ENCODE measurements at places on chromosomes 5 and 9. TPM values are rescaled to one million over a fixed set of nuclear protein-coding genes. Genes with fewer than 3 reads are reported as not detected.
A peak's percentile ranks its signal among the peaks of the same experiment; 100 is the strongest.

DNA sequence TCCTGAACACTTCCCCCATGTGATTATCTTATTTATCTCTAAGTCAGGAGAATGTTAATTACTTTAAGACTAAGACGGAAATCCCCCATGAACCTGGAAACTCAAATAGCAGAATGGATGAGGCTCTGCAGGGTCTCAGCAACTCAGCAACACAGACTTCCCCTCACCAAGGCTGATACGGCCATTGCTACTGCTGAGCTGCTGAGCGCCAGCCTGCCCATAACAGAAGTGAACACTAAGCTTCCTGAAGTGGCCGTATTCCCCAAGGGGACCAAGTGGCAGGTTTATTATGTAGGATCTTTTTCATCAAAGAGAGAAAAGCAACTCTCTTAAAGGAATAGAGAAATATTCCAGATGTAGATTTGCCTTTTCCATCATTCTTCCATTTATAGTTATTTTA is 311.1 kb downstream of the RFX3 start:
- no peaks in the 10 kb centered on the region for H3K27me3 ChIP-seq
- no peaks in the 10 kb centered on the region for H3K36me3 ChIP-seq
- no peak overlapping the region for H3K27ac ChIP-seq
- DNase-seq, result no peak
- no peaks in the 10 kb centered on the region for H3K4me1 ChIP-seq

DNA sequence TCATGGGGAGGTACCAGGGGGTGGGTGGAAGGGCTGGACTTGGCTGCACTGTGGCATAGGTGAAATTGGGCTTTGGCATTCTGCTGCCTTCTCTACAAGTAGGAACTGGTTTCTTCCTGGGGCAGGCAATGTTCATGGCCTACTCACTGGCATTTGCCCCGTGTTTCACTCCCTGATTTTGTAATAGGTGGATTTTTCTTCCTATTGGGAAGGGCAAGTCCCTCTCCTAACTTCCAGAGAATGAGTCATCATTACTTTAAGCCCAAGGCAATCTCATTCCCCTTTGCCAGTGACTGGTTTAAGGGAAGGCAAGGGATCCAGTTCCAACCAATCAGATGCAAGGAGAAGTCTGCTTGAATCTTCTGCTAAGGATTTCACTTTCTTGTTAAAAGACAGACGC is 67.9 kb upstream of the ANKRD55 start:
- peak; percentile 90 for DNase-seq
- H3K27me3 ChIP-seq, result no peaks in the 10 kb centered on the region
- H3K4me3 ChIP-seq, result no peak overlapping the region
- peak overlapping the region; percentile 5 for H3K27ac ChIP-seq
- peaks cover 6% of the 10 kb centered on the region for H3K4me1 ChIP-seq

DNA sequence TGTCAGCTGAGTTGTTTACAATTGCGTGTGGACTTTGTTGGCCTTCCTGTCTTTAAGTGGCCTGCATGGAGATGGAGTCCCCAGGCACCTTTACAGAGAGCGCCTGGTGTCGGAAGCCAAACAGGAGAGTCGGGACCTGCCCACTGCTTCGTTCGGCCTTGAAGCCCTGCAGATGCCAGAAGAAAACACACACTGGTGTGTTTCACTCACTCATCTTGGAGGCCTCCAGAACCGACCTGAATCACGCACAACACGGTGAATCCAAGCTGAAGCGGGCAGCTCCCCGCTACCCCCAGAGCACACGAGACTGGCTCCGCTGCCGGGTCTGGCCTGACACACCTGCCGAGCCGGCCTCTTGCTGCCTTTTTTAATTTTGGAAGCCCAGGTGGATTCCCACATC is 419.4 kb upstream of the IRX4 start:
- no peaks in the 10 kb centered on the region for H3K36me3 ChIP-seq
- H3K27ac ChIP-seq, result no peak overlapping the region
- H3K27me3 ChIP-seq, result no peaks in the 10 kb centered on the region
- DNase-seq, result no peak

GRCh38 chr5:129747572-129748407 is at the start of gene MINAR2:
Gene MINAR2, plus strand, starts transcription at chr5:129748094. Its CDS starts 97 bp downstream, at chr5:129748191.
- no peaks in the 10 kb centered on the region for H3K4me1 ChIP-seq
- H3K27me3 ChIP-seq, result no peaks in the 10 kb centered on the region
- no peak within 1 kb of the TSS for H3K27ac ChIP-seq
- no peak within 1 kb of the TSS for H3K4me3 ChIP-seq
- H3K36me3 ChIP-seq, result no peaks in the 10 kb centered on the region

- no peak overlapping the region for H3K4me3 ChIP-seq
- no peak for DNase-seq
- H3K4me1 ChIP-seq, result no peaks in the 10 kb centered on the region
- no peak overlapping the region for H3K27ac ChIP-seq
- H3K27me3 ChIP-seq, result no peaks in the 10 kb centered on the region
- peaks cover 5% of the 10 kb centered on the region for H3K36me3 ChIP-seq
Measured at GRCh38 chr5:169606279-169606678, 22.7 kb downstream of the SPDL1 start.

DNA sequence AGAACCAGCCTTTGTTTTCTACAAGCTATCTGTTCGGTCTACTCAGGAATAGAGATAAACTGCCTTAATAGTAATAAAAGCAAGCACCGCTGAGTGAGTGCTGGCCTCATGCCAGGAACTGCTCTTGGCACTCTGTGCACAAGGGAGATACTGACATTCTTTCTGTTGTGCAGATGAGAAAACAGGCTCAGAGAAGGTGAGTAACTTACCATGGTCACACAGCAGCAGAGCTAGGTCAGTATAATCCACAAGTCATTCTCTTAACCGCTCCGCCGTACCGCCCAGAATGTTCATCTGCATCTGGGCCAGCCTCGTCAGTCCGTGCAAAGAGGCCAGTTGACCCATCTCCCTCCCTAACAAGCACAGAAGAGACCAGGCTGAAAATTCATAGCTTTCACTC is 27.4 kb downstream of the QRFP start:
- peaks cover 19% of the 10 kb centered on the region for H3K36me3 ChIP-seq
- no peak overlapping the region for H3K4me3 ChIP-seq
- no peak overlapping the region for H3K27ac ChIP-seq
- H3K4me1 ChIP-seq, result no peaks in the 10 kb centered on the region
- no peaks in the 10 kb centered on the region for H3K27me3 ChIP-seq

DNA sequence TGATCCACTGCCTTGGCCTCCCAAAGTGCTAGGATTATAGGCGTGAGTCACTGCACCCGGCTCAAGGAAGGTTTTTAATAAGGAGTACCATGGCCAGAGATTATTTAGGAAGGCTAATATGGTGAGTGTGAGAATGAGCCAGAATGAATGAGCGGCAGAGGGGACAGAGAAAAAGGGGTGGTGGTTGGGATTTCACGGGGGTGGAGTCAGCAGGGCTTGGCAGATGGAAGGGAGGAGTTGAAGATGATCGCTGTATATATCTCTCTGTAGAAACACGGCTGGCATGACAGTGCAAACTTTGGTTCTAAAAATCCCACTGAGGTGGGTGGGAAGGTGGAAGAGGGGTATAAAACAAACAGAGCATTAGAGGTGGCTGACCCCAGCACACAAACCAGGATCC is 176.7 kb upstream of the TBC1D2 start:
- no peak for DNase-seq
- no peak overlapping the region for H3K4me3 ChIP-seq
- no peaks in the 10 kb centered on the region for H3K36me3 ChIP-seq
- no peak overlapping the region for H3K27ac ChIP-seq
- no peaks in the 10 kb centered on the region for H3K4me1 ChIP-seq
- H3K27me3 ChIP-seq, result no peaks in the 10 kb centered on the region

DNA sequence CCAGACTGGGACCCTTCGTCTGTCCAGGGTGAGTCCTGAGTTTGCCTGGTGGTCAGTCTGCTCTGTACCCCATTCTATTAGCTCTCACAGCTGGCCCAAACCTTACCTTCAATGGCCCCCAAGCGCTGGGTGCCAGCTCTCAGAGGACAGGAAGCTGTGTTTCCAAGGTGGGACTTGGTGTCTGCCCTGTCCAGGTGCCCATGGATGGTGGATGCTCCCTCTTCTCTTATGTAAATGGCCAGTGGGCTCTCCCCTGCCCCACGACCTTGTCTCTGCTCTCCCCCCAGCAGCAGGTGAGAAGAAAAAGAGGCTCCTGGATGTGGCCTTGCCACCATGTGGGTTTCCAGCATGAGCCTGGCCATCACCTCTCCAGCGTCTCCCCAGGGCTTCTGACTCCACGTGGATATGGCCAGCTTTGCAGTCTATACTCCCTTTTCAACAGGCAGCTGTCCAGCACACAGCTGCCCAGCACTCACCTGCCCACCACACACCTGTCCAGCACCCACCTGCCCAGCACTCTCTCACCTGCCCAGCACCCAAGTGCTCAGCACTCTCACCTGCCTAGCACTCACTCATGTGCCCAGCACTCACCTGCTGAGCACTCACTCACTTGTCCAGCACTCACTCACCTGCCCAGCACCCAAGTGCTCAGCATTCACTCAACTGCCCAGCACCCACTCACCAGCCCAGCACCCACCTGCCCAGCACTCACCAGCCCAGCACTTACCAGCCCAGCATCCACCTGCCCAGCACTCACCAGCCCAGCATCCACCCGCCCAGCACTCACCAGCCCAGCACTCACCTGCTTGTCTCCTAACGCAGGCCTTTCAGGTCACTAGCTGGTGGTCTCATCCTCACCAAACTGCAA is 136.2 kb upstream of the IRX2 start:
- no peaks in the 10 kb centered on the region for H3K4me1 ChIP-seq
- no peaks in the 10 kb centered on the region for H3K27me3 ChIP-seq
- no peak overlapping the region for H3K4me3 ChIP-seq
- no peak for DNase-seq

- DNase-seq, result no peak
- peaks cover 4% of the 10 kb centered on the region for H3K4me1 ChIP-seq
- H3K36me3 ChIP-seq, result no peaks in the 10 kb centered on the region
- no peak overlapping the region for H3K4me3 ChIP-seq
- peaks cover 2% of the 10 kb centered on the region for H3K27me3 ChIP-seq
- no peak overlapping the region for H3K27ac ChIP-seq
Measured at GRCh38 chr9:89668216-89668865, 63.5 kb downstream of the GADD45G start.

GRCh38 chr5:116765441-116765840 is 190.8 kb upstream of the SEMA6A start:
- no peak for DNase-seq
- no peaks in the 10 kb centered on the region for H3K27me3 ChIP-seq
- H3K4me3 ChIP-seq, result no peak overlapping the region
- H3K27ac ChIP-seq, result no peak overlapping the region
- no peaks in the 10 kb centered on the region for H3K36me3 ChIP-seq

- no peaks in the 10 kb centered on the region for H3K4me1 ChIP-seq
- DNase-seq, result no peak
- no peak overlapping the region for H3K4me3 ChIP-seq
- H3K36me3 ChIP-seq, result no peaks in the 10 kb centered on the region
- H3K27ac ChIP-seq, result no peak overlapping the region
Measured at GRCh38 chr9:104686081-104686480, 8.2 kb upstream of the OR13D1 start.

DNA sequence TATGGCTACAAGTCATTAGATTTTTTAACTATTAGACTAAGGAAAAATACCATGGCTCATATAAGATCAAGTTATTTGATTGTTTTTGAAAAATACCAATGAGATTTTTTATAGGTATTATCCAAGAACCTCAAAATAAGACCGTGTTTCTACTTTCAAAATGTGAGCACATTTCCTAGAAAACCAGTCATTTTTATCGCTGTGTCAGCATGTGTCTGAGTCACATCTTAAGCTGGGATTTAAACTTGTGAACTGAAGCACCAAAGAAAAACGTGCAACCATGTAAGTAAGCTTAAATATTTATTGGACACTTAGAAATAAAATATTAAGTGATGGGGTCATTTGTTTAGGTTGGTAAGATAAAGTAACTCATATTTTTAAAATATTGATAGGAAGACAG is 1676.0 kb upstream of the NUDT12 start:
- H3K27ac ChIP-seq, result no peak overlapping the region
- no peaks in the 10 kb centered on the region for H3K4me1 ChIP-seq
- DNase-seq, result no peak
- H3K36me3 ChIP-seq, result no peaks in the 10 kb centered on the region

- no peak overlapping the region for H3K4me3 ChIP-seq
- H3K36me3 ChIP-seq, result no peaks in the 10 kb centered on the region
- H3K27ac ChIP-seq, result no peak overlapping the region
Measured at GRCh38 chr5:23446424-23446823, 61.0 kb upstream of the PRDM9 start.

DNA sequence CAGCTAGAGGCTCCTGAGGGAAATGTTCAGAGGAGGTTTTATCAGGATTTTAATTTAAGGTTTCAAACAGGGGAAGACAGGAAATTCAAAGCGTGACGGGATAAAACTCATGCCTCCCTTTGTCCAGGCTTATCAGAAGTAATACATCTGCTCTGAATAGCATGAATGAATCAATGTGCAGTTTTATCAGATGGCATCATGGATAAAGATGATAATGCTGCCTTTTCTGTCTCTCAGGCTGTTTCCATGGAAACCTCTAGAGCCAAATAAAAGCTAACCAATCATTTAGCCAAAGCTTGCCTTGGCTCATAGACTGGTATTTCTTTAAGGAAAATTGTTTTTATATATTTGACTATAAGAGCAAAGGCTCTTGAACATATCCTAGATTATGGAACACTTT is 16.4 kb downstream of the MFAP3 start:
- no peak for DNase-seq
- no peaks in the 10 kb centered on the region for H3K4me1 ChIP-seq
- H3K27ac ChIP-seq, result no peak overlapping the region
- no peaks in the 10 kb centered on the region for H3K27me3 ChIP-seq
- no peak overlapping the region for H3K4me3 ChIP-seq
- H3K36me3 ChIP-seq, result no peaks in the 10 kb centered on the region

- H3K4me3 ChIP-seq, result no peak overlapping the region
Measured at GRCh38 chr5:122458278-122458872, 146.3 kb downstream of the SNCAIP start.

- H3K27me3 ChIP-seq, result no peaks in the 10 kb centered on the region
- DNase-seq, result no peak
- H3K4me1 ChIP-seq, result no peaks in the 10 kb centered on the region
- no peaks in the 10 kb centered on the region for H3K36me3 ChIP-seq
- H3K27ac ChIP-seq, result no peak overlapping the region
Measured at GRCh38 chr5:146919304-146919703, 40.7 kb upstream of the PPP2R2B start.

The IGFBPL1 gene
- not detected for polyA plus RNA-seq

The SLC25A2 gene
- polyA plus RNA-seq, result not detected

The ANKRD31 gene
- polyA plus RNA-seq, result 0.18 TPM

The SPATA31A3 gene
- not detected for polyA plus RNA-seq

The ZBED3 gene
- 0.50 TPM for polyA plus RNA-seq

The GCNT4 gene
- polyA plus RNA-seq, result 1.1 TPM

The ERAP2 gene
- 41.0 TPM for polyA plus RNA-seq

The MLANA gene
- polyA plus RNA-seq, result not detected

The TEX48 gene
- polyA plus RNA-seq, result not detected

The OMD gene
- polyA plus RNA-seq, result not detected

The DNAJB5 gene
- 2.7 TPM for polyA plus RNA-seq

The UGT3A1 gene
- polyA plus RNA-seq, result not detected
